ENCODE measurements at places on chromosomes 16 and 17.

DNA sequence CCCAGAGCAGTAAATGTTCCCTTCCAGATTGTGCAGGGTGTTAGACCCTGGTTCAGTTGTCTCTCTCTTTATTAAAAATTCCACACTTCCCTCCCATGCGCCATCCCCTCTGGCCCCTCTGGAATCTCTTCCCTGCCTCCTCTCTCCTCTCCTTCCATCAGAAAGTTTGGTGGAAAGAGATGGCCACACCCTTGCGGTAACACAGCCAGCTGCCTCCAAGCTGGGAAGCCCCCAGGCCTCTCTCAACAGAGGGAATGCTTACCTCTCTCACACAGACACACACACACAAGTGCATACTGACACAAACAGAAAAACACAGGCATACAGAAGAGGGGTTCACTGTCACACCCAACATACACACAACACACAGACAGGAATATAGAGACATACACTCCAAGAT lies 220.5 kb downstream of the C16orf78 start:
- no peak for DNase-seq

DNA sequence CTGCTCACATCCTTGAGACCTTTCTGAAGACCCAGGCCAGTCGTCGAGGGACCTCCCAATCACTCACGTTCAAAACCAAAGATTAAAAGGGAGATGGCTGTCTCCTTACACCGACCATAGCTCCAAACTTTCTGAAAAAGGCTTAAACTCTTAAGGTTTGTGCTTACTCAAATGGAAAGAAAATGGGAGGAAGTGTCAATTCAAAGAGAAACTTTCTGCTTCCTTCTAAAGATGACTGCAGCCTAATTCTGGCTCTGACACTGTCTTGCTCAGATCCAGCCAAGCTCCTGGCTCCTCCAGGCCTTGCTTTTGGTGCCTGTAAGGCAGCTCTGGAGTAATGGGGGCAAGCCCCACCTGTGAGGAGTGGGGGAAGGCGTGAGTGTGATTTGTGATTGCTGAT lies 54.9 kb upstream of the WSB1 start:
- DNase-seq, result no peak

DNA sequence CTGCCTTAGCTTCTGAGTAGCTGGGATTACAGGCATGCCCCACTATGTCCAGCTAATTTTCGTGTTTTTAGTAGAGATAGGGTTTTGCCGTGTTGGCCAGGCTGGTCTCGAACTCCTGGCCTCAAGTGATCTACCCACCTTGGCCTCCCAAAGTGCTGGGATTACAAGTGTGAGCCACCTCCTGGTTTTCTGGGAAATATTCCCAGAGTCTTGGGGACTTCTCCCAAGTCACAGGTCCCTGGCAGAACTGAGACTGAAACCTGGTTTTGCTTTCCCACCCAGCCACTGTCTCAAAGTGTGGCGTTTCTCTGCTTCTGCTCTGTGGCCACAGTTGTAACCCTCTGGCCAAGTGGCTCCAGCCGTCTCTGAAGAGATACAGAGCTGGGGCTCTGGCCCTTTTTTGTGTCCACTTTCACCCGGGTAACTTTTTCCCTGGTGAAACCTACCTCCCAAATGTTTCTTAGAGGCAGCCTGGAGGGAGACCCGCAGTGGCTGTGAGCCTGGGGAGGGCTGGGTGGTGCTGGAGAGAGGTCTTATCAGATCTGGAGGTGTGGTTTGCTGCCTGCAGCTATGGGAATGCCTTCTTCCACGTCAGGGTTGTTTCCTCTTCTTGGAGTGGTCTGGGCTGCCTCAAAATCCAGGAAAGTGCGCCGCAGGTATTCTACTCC lies 5.1 kb downstream of the KSR1 start:
- no peak for DNase-seq

GRCh38 chr16:87002717-87003413 lies 314.3 kb downstream of the C16orf95 start:
- DNase-seq, result no peak

GRCh38 chr16:62034231-62035114 lies 1.8 kb downstream of the CDH8 start:
- peak; percentile 69 for DNase-seq

DNA sequence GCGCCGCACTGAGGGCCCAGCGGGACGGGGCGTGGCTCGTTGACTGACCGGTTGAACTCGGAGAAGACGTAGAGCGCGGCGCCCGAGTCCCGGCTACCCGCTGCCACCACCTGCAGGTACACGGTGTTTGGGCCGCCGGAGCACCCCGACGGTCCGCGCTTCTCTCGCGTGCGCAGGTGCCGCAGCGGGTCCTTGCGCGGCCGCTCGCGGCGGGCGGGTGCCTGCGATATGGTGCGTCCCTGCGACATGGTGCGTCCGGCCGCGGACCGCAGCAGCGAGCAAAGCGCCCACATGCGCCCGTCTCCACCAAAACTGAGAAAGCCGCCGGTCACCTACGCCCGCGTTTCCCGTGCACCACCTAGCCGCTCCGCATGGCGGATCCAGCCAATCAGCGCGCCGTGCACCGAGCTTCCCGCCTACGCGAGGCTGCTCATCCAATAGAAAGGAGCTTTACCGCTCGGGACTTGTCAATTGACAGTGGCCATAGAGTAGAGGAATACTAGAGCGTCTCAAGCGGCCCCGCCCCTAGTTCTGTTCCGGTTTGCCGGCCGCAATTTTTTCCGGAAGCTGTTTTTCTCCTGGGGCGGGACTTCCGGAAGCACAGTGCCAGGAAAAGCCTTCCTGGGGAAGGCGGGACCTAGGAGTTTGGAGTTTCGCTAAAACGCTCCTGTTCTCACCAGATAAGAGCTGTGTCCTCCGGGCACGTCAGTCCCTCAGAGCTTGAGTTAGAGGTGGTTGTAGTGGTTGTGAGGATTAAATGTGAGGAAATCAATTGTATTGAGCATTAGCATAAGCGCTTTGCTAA lies at the start of gene ELAC2:
Gene ELAC2 (minus strand): TSS at position 373 of the 805 bp plus-strand sequence. CDS start 80 bp downstream, at position 293.
- DNase-seq, result peak; percentile 99

DNA sequence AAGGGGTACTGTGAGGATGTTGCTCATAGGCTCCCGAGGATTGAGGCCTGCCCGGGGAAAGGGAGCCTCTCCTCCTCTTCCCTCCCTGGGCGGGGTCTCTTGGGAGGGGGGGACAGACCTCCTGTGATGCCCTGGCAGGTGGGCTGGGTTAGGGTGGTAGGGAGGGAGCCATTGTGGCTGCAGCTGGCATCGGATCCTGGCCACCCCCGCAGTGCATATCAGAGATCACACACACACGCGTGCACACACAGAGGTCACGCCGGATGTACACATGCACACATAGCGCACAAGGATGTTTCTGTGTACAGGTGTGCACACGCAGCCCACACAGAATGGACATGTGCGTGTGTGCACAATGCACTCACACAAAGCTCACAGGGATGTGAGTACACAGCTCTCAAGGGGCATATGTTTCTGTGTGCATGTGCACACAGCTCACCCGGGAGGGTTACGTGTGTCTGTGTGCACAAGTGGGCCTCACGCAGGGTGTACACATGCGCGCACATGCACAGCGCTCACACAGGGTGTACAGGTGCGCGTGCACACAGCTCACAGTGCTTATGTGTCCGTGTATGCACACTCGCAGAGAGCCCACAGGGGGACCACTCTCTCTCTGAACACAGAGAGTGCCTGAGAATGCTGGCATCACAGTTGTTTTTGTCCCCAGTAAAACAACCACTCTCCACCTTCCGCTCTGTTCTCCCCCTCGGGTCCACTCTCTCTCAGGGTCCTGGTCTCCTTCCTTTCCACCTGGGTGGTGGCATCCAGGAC lies 2.4 kb downstream of the GJD3 start:
- DNase-seq, result no peak

DNA sequence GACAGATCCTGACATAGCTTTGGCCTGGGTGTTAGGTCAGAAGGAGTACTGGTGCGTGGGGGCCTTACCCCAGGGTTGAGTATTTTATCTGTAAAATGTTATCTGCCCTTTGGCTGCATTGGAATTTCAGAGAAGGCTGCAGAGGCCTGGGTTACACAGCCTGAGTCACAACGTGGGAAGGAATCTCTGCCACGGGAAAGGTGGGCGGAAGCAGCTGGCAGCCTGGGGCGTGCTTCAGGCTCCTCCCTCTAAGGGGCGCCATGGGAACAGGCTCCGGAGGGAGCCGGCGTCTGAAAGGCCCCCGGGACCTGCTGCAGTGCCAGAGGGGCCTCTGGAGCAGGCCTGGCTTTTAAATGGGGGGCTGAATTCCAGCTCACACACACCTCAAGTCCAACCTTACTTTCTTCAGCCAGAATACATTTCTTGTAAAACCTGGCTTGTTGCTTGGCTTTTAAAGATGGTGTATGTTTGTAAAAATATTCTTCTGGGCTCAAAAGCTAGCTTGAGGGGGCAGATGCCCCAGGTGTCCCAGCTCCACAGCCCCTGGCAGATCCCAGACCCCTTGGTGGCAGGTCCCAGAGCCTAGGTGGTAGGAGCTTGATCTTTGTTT lies 142.2 kb downstream of the RAB11FIP4 start:
- DNase-seq, result peak; percentile 86

DNA sequence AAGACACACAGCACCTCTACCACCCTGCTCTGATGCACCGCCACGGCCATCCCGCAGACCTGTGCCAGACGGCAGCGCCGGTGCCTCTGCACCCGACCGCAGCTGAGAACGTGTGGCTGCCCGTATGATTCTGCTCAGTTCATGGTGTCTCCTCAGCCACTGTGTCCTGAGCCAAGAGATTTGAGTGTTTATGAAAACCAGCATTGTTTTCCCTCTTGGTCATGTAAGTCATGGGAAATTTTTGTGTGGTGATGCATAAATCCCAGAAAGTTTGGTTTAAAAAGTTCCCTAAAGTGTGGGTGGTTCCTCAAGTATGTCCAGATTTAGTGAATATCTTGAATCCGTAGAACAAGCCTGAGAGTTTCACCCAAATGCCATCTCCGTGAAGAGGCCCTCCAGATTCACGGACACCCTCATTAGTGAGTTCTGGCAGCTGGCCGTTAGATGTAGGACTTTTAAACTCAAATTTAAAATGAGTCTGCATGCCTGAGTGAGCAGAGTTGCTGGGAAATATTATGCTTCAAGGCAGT lies 57.6 kb downstream of the CDRT4 start:
- peak; percentile 93 for DNase-seq

GRCh38 chr17:7348478-7349242 lies 3.3 kb upstream of the KCTD11 start:
- DNase-seq, result no peak

- peak; percentile 98 for DNase-seq
These were observed 36.0 kb downstream of the CHD9 start for GRCh38 chr16:53090591-53091411.

- DNase-seq, result no peak
These were observed 2106.2 kb downstream of the TP53TG3F start for GRCh38 chr16:35565626-35566025.

- DNase-seq, result no peak
These were observed 123.6 kb downstream of the MSI2 start for GRCh38 chr17:57379895-57380434.

GRCh38 chr17:8066841-8067775 lies 20.4 kb downstream of the ALOX12B start:
- DNase-seq, result no peak

DNA sequence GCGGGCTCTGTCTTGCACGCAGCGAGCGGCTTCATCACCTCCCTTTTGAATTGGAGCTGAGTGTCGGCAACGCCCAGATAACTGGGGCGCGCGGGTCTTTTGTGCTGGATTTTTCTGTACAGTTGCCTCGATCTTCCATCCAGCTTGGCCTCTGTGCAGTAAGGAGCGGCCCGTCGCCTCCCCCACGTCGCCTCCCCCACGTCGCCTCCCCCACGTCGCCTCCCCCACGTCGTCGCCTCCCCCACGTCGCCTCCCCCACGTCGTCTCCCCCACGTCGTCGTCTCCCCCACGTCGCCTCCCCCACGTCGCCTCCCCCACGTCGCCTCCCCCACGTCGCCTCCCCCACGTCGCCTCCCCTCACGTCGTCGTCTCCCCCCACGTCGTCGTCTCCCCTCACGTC lies 15.7 kb upstream of the PRR35 start:
- no peak for DNase-seq

- DNase-seq, result no peak
These were observed 24.4 kb downstream of the YPEL2 start for GRCh38 chr17:59355702-59356325.

GRCh38 chr17:11898526-11899235 lies 98.6 kb downstream of the ZNF18 start:
- peak; percentile 6 for DNase-seq

- peak; percentile 57 for DNase-seq
These were observed 4.7 kb downstream of the NOD2 start for GRCh38 chr16:50697881-50698767.

GRCh38 chr17:43667506-43667905 lies 5.8 kb upstream of the MEOX1 start:
- no peak for DNase-seq

- DNase-seq, result no peak
These were observed 30.5 kb downstream of the TMEM238L start for GRCh38 chr17:10773391-10773790.

DNA sequence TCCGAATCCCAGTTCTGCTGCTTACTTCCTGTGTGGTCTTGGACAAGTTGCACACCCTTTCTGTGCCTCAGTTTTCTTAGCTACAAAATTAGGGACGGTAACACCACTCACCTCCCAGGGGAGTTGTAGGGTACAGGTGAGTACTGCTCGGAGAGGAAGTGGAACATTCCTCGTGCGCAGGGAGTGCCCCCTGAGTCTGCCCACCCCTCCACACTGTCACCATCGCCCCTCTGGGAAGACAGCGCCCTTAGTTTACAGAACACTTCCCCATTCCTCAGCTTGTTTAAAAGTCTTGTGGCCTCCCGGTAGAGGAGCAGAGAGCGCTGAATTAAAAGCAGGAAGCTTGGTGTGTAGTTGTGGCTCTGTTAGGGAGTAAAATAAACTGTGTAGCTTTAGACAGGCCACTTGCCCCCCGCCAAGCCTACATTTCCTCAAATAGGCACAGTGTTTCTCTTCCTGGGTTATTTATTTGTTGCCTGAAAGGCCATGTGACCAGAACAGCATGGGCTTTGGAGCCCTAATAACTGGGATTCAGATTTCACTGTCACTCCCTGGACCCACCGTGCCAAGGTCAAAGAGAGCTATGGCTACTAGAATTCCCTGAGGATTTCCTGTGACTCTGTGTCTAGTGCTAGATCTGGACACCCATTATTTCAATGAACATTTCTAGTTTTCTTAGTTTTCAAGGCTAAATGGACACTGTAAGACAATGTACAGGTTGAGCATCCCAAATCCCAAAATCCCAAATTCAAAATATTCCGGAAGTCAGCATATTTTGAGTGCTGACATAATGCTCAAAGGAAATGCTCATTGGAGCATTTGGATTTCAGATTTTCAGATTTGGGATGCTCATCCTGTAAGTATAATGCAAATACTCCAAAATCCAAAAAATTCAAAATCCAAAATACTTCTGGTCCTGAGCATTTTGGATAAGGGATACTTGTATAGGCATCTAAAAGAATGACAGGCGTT lies 372.5 kb downstream of the SNX29 start:
- no peak for DNase-seq

- no peak for DNase-seq
These were observed 3.0 kb downstream of the SBK1 start for GRCh38 chr16:28295276-28295675.

DNA sequence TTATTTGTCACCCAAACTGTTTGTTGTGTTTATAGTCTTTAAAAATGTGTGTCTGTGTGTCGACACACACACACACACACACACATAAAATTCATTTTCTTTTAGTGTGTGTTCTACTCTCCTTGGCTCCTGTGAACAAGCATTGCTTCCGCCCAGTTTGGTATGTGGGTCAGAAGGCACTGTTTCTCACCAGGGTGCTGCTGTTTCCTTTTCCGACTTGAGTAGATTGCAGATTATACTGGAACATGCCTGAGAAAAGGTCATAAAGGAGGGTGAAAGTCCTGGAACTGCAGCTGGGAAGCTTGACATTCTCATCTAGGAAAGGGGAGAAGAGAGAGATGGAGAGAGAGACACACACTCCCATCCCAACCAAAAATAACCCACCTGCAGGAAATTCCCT lies 330.3 kb downstream of the BCAS3 start:
- no peak for DNase-seq

GRCh38 chr16:11100239-11100750 lies 155.7 kb downstream of the SOCS1 start:
- peak; percentile 91 for DNase-seq
